NCI-H187 treated with DMSO at 0.1 percent for 48 hours (cell line): ENCODE measurements at places on chromosomes 5 and 9.

GRCh38 chr5:175469916-175470315 lies 8.4 kb upstream of the SFXN1 start:
- no peak for DNase-seq

GRCh38 chr5:119341452-119342349 lies 14.1 kb upstream of the TNFAIP8 start:
- no peak for DNase-seq

DNA sequence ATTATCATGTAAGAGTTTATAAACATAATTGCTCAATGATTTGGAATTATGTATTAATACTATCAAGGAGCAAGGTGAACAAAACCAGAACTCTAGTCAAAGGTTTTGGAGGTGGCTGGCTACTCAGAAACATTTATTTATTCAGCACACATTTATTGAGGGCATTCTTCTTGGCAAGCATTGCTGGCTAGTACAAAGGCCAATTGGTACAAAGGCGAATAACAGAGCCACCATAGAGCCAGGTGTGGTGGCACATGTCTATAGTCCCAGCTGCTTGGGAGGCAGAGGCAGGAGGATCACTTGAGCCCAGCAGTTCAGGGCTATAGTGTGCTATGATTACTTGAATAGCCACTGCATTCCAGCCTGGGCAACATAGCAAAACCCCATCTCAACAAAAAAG lies 242.1 kb downstream of the CWC27 start:
- no peak for DNase-seq

DNA sequence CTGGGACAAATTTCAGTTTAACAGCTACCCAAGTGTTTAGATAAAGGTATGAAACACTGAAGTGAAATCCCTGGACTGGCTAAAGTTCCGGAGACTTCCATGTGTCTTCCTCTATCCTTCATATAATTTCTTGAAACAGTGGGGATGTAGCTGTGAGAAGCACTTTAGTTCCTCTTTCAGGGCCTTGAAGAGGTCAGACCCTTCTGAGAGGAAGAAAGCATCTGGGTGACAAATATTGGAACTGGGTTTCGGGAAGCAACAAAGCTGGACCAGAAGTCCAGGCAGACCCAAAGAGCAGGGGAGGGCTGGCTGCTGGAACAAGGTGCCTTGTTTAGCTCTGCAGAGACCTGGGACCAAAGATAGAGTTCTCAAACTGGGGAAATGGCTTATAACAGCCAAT lies 75.4 kb upstream of the ZFAND5 start:
- no peak for DNase-seq

DNA sequence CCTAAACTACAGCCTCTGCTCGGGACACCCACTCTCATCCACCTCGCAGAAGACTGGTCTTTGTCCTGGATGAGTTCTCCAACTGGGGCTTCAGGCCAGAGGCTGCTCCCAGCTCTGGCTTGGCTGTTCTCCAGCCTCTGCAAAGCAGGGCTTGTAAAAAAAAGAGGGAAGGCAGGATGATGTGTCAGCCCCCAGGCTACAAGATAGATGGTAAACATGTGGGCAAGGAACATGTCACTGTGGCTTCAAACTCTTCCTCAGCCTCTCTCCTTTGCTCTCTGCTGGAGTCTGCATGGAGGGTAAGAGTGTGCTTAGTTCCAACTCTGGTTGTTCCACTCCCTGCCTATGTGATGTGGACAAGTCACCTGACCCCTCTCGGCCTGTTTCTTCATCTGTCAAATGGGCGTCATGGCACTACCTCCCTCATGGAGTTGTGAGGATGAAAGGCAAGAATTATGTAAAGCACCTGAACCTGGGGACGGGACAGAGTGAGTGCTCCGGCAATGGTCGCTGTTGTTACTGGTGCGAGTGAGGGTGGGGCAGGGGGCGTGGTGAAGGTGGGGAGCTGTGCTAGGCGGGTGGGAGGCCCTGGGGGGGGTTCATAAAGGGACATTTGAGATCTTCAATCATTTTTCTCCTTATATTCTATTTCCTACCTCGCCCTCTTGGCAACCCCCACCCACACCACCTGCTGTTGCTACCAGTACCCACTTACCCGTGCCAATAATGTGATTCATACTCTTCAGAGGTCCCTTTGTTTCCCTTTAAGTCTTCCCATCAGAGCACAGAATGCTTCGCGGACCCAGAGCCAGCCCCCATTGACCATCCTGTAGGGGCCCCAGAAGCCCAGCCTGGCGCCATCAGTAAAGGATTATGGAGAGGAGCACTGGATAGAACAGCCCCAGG lies 6.8 kb upstream of the ZNF79 start:
- DNase-seq, result no peak

- DNase-seq, result peak; percentile 2
Observed at GRCh38 chr5:91499943-91500531, 116.9 kb upstream of the ARRDC3 start.

- no peak for DNase-seq
Observed at GRCh38 chr5:51621156-51621555, 237.9 kb downstream of the ISL1 start.

GRCh38 chr5:624951-625230 lies 12.8 kb downstream of the CEP72 start:
- no peak for DNase-seq

DNA sequence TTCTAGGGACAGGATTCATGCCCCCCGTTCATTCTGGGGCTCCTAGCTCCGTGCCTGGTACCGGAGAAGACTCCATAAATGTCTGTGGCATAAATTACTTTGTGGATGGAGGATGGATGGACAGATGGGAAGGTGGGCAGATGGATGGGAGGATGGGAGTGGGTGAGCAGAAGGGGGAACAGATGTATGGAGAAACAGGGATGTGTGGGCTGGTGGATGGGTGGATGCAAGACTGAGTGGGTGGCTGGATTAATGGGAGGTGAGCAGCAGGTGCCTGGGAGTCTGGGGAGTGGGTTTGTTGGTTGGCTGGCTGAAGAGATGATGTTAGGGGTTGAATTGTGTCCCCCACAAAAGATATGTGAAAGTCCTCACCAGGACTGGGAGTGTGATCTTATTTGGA lies 43.5 kb downstream of the SARDH start:
- DNase-seq, result no peak

- DNase-seq, result no peak
Observed at GRCh38 chr9:109253637-109254284, 67.1 kb downstream of the EPB41L4B start.

DNA sequence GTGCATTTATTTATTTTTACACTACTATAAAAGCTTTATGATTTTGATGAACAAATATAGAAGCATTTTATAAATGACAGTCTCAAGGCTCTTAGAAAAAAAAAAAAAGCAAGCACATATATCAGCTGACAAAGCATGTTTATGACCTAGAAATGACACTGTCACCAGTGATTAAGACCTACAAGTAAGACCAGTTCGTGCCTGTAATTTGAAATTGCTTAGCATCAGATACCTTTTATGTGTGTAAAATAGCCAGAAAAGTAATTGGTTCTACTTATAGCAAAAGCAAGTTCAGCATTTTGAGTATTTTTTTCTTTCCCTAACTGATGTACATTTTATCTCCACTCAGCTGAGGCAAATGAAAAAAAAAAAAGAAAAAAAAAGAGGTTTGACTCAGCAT lies 808.4 kb downstream of the CDH18 start:
- DNase-seq, result no peak
